Spleen (tissue), 13 donors: ENCODE measurements at places on chromosomes 13 and 19. TPM values are rescaled to one million over a fixed set of nuclear protein-coding genes. Genes with fewer than 3 reads are reported as not detected.

RPL18 gene
- 5,277 TPM for polyA plus RNA-seq

GRCh38 chr13:91313581-91313980, 33.9 kb upstream of the MIR17HG start:
- H3K36me3 ChIP-seq, result no peaks in the 10 kb centered on the region
- DNase-seq, result no peak
- no peak overlapping the region for H3K27ac ChIP-seq
- H3K4me3 ChIP-seq, result no peak overlapping the region

DNA sequence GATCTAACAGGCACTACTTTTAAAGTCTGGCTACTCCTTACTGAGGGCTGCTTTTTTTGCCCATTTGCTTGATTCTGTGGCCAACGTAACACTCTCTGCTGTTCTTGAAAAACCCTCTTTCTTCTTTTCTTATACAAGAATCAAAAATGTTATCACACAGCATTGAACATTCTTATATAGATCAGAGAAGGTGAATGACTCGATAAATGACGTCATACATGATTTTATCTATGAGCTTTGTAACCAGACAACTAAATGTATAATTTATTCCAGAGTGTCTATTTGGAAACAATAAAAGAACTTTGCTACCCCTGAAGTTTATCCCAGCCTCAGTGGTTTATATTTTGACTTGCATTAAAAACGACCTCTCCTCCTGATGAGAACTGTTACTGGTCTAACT, 12.4 kb downstream of the RFX2 start:
- H3K4me1 ChIP-seq, result peaks cover 15% of the 10 kb centered on the region
- H3K36me3 ChIP-seq, result no peaks in the 10 kb centered on the region
- DNase-seq, result no peak
- no peaks in the 10 kb centered on the region for H3K27me3 ChIP-seq

PROZ gene
- not detected for polyA plus RNA-seq

TSKS gene
- polyA plus RNA-seq, result 0.26 TPM

NCAN gene
- polyA plus RNA-seq, result not detected
